ENCODE measurements at places on chromosomes 16 and 17. TPM values are rescaled to one million over a fixed set of nuclear protein-coding genes. Genes with fewer than 3 reads are reported as not detected.

MYH3 gene
- total RNA-seq, result 1.0 TPM

SLFN11 gene
- total RNA-seq, result 5.9 TPM

GPRC5C gene
- total RNA-seq, result 51.5 TPM

NMRAL1 gene
- total RNA-seq, result 41.8 TPM

ZACN gene
- 0.18 TPM for total RNA-seq

SUZ12 gene
- 18.9 TPM for total RNA-seq

SAMD14 gene
- total RNA-seq, result 0.68 TPM

SECTM1 gene
- total RNA-seq, result 2.2 TPM

CDC42EP4 gene
- total RNA-seq, result 65.1 TPM

APOBR gene
- total RNA-seq, result not detected

KRT14 gene
- total RNA-seq, result not detected

NPB gene
- total RNA-seq, result 0.84 TPM

ABCA3 gene
- 20.5 TPM for total RNA-seq

NGFR gene
- total RNA-seq, result 0.85 TPM

CCL8 gene
- not detected for total RNA-seq

SLC12A3 gene
- not detected for total RNA-seq

TNFRSF13B gene
- total RNA-seq, result not detected

ITGAL gene
- not detected for total RNA-seq

VWA3A gene
- not detected for total RNA-seq

CACNG3 gene
- total RNA-seq, result not detected

CCNF gene
- total RNA-seq, result 22.6 TPM

NLRC3 gene
- total RNA-seq, result 0.03 TPM

PERCC1 gene
- total RNA-seq, result not detected

SOST gene
- total RNA-seq, result not detected

IGSF6 gene
- not detected for total RNA-seq

CDK5R1 gene
- total RNA-seq, result 4.8 TPM

GH2 gene
- not detected for total RNA-seq

THOC6 gene
- total RNA-seq, result 31.1 TPM

SCGB1C2 gene
- not detected for total RNA-seq

PDXDC1 gene
- total RNA-seq, result 68.7 TPM

VTN gene
- 16.5 TPM for total RNA-seq

SALL1 gene
- total RNA-seq, result 0.09 TPM

SLC5A2 gene
- total RNA-seq, result 0.24 TPM

FBXL16 gene
- 7.7 TPM for total RNA-seq

TBC1D3L gene
- 13.3 TPM for total RNA-seq

ABCA10 gene
- 0.12 TPM for total RNA-seq

PPY gene
- not detected for total RNA-seq

CACNA1H gene
- total RNA-seq, result 13.5 TPM

ELOB gene
- 493 TPM for total RNA-seq

DNAI2 gene
- not detected for total RNA-seq

TTYH2 gene
- total RNA-seq, result 1.9 TPM

KRT33A gene
- not detected for total RNA-seq

CBX2 gene
- total RNA-seq, result 15.5 TPM

TTLL6 gene
- 0.95 TPM for total RNA-seq

BCAS3 gene
- total RNA-seq, result 8.4 TPM

KRTAP9-4 gene
- not detected for total RNA-seq

BEAN1 gene
- 7.1 TPM for total RNA-seq
